Astrocyte of the spinal cord (primary cell): ENCODE measurements at places on chromosomes 3 and 15.

- DNase-seq = no peak
Observed at GRCh38 chr3:154015307-154015706, 105.9 kb upstream of the ARHGEF26 start.

DNA sequence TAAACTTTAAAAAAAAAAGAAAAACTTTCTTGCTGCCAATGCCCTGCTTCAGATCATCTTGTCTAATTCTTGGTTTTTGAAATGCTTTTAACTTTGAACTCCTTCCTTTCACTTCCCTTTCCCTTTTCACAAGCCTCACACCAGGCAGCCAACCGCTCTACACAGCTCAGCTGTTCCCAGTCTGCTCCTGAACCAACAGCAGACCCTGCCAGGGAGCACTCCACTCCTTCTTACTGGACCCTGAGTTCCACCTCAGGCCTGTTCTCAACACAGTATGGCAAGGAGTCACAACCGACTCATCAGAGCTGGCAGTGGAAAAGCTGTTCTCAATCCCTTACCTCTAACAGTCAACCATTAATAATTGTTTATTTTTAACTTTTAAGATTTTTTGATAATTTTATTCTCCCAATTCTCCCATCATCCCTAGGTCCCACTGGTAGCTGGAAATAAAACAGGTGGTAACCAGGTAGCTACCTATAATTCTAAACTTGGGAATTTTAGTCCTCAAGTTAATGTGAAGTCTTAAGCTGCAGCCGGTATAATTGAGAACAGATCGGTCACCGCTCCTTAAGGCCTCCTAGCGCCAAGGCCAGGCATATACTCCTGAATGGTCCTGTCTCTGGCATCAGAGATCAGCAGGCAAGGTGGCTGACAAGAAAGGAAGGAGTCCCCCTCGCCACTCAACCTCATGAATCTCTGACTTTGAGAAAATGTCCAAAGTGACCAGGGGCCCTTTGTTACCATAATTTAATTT lies 43.9 kb downstream of the BOC start:
- DNase-seq = no peak

GRCh38 chr3:53161820-53162671 lies 1.0 kb downstream of the PRKCD start:
- DNase-seq = peak; percentile 11

DNA sequence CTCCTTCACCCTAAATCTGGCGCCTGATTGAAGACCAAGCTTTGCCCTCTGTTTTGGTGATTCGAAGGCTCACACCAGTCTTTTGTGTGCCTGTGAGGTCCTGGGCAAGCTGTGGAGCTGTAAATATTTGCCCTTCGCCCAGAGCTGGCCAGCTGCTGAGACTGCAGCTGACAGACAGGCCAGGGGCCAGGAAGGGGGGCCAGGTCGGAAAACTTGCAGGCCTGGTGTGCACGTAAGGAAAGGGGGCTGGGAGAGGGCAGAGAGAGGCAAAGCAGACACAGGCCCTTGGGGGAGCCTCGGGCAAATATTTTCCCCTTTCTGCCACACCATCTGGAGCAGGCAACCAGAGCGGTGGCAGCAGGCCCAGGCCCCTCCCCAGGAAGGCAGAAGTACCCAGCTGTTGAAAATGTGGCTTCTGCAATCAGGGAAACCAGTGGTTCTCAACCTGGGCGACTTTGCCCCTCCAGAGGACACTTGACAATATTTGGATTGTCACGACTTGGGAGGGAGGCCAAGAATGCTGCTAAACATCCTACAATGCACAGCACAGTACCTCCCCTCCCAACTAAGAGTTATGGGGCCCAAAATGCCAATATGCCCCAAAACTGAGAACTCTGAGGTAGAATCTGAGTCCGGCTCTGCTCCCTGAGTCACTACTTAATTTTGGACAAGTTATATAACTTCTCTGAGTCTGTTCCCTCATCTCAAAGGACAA lies 2.5 kb downstream of the PDZRN3 start:
- DNase-seq = no peak
